Subcutaneous adipose tissue (tissue), 4 donors: ENCODE measurements at places on chromosomes 2 and 18. TPM values are rescaled to one million over a fixed set of nuclear protein-coding genes. Genes with fewer than 3 reads are reported as not detected.

OR6B2 gene
- total RNA-seq: not detected

HS1BP3 gene
- total RNA-seq: 12.6 TPM

RBKS gene
- total RNA-seq: 2.1 TPM

DPP10 gene
- not detected for total RNA-seq

ZFP36L2 gene
- total RNA-seq: 154 TPM

PLEKHH2 gene
- total RNA-seq: 38.2 TPM
